ENCODE measurements at places on chromosomes 4 and X.

- DNase-seq, result no peak
These were observed 11.9 kb upstream of the UBA6 start for GRCh38 chr4:67712650-67713528.

GRCh38 chr4:6563935-6564645 is 10.9 kb upstream of the MAN2B2 start:
- DNase-seq, result no peak

GRCh38 chr4:53558065-53558801 is 33.1 kb downstream of the LNX1 start:
- DNase-seq, result no peak

DNA sequence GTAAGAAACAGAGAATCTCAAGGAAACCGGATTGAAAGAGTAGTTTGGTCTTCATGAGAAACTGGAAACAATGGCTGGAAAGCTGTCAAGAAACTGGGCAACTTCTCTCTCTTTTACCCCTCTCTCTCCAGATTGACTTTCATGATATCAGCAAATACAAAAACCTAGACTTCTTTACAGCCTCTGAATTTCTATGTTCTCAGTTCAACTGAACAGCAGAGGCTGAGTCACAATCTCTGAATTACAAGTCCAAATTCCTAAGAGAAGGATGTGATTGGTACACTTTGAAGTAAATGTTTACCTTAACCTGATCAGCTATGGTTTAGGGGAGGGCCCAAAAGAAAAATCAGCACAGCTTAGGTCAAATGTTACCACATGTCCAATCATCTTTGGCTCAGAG is 974.9 kb downstream of the RPA4 start:
- no peak for DNase-seq

- DNase-seq, result peak; percentile 4
These were observed 339 bp downstream of the CUL4B start for GRCh38 chrX:120560405-120560841.

- no peak for DNase-seq
These were observed 69.8 kb downstream of the BMPR1B start for GRCh38 chr4:94827481-94828110.

- DNase-seq, result no peak
These were observed 508.7 kb upstream of the HTR2C start for GRCh38 chrX:114075073-114075673.

DNA sequence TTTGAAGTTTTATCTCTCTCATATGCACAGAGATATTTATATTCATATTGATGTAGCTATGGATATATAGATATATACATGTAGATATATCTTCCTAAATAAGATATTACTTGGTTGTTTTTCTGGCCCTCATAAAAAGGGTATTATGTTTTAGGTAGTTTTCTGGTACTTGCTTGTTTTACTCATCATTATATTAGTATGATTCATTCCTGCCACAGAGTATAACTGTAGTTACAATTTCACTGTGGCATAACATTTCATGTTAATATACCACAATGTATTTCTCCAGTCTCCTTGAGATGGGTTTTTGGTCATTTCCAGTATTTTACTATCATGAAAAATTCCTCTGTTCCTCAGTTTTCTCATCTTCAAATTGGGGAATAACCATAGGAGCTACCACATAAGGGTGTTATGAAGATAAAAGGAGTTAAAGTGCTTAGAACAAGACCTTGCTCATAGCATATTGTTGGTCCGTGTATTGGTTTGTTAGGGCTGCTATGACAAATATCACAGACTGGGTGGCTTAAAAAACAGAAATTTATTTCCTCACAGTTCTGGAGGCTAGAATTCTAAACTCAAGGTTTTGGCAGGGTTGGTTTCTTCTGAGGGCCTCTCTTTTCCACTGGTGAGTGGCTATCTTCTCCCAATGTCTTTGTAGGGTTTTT is 129.7 kb downstream of the TMEM164 start:
- DNase-seq, result no peak

GRCh38 chr4:109276482-109277095 is 25.9 kb downstream of the COL25A1 start:
- no peak for DNase-seq

GRCh38 chr4:100294356-100294755 is 104.1 kb upstream of the DDIT4L start:
- DNase-seq, result no peak

GRCh38 chr4:124590480-124590879 is 122.1 kb downstream of the ANKRD50 start:
- no peak for DNase-seq

GRCh38 chr4:106362086-106362825 is 6.3 kb downstream of the GIMD1 start:
- DNase-seq, result no peak

DNA sequence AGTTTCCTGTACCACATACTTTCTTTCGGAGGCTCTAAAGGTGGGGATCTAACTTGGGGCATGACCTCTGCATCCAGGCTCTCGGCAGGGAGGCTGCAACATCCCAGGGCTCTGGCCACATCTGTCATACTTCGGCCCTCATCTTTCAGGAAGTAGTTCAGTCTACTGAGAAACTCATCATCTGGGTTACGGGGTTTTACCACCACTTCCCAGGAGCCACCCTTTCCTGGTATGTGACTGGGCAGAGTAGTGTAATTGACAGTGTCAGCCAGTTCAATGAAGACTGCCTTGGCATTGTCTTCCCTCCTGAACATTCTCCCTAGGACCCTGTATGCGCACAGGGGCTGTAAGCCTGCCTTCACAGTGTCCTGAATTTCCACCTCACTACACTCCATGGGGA is 2.8 kb downstream of the PNMA5 start:
- no peak for DNase-seq

GRCh38 chr4:17170131-17170530 is 271.7 kb upstream of the LDB2 start:
- DNase-seq, result no peak

Measured in endothelial cell (in vitro differentiated cells).